Tongue (tissue), 3 donors: ENCODE measurements at places on chromosomes 16 and 17. TPM values are rescaled to one million over a fixed set of nuclear protein-coding genes. Genes with fewer than 3 reads are reported as not detected.

The DNAH2 gene
- total RNA-seq = 0.31 TPM

DNA sequence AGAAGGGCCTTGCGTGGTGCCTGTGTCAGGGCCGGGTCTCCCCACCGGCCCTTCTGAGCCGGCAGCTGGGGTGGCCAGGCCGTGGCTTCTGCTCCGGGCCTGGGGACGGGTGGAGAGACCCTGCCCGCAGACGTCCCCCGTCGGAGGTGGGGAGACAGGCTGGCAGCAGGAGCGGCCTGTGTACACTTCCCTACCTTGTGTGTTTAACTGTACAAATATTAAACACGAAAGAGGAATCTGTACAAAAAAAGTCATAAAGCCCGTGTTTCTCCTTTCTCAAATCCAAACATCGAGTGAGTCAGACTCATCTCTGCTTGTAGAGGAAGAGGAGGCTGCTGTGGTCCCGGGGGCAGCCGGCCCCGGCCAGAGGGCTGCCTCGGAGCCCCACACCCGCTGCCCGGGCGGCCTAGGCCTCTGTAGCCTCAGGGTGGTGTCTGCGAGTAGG, 2.0 kb downstream of the CACNA1H start:
- DNase-seq = peak; percentile 36

DNA sequence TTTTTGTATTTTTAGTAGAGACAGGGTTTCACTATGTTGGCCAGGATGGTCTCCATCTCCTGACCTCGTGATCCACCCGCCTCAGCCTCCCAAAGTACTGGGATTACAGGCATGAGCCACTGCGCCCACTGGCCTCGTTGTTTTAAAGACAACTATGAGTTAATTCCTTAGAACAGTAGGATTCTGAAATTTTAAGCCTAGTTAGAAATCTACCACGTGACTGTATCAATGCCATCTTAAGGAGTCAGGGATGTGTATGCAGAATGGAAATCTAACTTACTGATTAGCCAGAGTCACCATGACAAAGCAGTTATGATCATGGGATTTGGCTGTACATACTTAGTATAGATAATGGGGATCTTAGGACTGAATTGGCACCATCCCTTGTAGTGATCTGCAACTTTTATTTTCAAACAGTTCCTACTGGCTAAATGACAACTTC, 2.8 kb downstream of the CEP20 start:
- DNase-seq = no peak

DNA sequence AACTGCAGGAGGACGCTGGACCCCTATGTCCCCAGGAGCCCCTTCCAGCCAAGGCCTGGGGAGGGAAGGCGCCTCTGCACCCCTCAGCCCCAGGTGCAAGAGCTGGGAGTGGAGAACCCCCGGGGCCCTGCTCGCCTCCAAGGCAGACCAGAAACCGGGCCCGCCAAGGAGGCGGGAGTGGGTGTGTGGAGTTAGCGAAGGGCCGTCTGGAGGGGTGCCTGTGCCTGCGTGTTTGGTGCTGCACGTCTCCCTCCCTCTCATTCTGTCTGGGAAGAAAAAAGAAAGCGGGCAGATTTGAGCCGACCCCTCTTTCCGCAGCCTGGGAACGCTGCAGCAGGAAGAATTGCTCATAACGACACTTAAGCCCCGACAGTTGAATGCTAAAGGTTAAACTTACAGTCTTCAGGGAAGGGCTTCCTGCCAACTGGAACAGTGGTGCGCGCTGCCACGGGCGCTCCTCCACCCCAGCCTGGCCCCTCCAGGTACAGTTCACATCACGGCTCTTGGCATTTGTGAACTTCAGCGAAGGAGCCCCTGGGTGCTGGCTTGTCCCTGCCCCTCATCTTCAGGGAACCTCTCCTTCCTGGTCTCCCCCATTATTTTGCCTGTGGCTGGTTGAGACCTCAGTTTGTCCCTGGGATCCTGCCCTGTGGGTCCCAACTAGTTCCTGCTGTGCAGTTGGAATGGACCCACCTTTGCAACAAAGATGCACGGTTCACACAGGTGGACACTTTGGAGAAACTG, 19.2 kb upstream of the ZFHX3 start:
- DNase-seq = peak; percentile 57

The KRT24 gene
- total RNA-seq = 0.31 TPM

DNA sequence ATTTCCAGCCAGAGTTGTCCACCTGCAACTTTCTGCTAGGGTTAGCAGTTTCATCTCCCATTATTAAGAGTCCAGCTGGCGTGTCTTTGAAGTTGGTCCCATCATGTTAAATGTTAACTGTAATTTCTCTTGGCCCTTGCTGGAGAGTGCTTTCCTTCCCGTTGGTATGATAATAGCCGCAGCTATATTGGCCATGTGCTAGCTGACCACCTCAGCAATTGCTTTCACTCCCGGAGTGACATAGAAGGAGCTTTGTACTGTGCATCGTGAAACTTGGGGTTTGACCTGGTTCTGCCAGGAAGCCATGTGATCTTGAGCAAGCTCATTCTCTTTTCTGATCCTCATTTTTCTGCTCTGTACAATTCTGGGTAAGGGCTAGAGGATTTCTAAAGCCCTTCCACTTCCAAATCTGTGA, 81.0 kb upstream of the TBX2 start:
- DNase-seq = no peak

DNA sequence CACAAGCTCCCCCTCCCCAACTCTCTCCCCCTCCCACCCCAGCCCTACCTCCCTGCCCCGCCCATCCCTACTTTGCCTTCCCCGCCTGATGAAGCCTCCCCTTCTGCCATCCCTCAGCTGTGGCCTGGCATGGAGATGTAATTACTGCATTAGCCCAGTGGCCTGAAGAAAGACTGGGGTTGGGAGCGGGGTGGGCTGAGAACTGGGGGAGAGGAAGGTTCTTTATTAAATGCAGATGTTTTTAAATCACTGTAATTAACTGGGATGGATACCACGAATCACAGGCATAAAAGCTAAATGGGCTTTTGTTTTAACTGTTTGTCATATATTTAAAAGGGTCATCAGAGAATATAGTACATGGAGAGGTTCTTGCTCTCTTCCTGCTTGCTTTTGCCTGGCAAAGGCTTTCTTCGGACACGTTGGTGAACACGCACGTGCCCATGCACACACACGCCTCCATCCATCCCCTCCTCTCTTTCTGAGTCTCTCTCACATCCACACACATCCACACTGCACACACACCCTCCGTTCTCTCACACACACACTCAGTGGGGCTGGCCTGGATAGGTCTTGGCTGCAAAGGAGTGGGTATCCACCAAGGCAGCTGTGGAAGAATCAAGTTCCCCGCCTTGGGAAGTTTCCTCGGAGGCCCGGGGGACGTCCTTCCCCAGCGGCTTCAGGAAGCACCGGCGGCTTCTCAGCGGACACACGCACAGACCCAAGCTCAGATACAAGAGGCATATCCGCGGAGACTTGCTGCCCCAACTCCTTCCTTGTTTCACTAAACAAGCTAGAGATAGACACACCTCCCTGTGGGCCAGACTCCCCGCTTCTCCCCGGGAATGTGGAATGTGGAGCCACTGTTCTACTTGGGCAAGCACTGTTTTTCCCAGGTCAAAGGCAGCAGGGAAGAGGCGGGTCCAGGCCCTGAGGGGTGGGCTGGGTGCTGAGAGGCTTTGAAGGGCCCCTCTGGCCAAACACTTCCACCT, 27.4 kb upstream of the TNRC6C start:
- DNase-seq = no peak
